ENCODE measurements at places on chromosomes 5 and 9.

DNA sequence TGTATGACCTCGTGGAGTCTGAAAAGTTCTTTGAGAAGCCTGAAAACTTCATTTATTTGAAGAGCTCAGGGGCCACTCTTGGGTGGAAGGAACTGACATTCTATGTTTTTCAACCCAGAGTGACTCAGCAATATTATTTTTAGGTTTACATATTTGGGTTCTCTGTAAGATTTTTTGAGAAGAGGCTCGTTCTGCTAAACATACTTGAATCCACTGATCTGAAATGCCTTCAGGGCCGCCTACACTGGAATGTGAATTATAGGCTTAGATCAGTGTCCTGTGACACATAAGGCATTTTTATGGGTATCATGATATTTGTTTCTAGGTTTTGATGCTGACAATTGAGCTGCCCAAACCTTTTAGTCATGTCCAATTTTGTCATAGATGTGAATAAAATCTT lies 86.2 kb downstream of the PSAT1 start:
- no peak for DNase-seq

DNA sequence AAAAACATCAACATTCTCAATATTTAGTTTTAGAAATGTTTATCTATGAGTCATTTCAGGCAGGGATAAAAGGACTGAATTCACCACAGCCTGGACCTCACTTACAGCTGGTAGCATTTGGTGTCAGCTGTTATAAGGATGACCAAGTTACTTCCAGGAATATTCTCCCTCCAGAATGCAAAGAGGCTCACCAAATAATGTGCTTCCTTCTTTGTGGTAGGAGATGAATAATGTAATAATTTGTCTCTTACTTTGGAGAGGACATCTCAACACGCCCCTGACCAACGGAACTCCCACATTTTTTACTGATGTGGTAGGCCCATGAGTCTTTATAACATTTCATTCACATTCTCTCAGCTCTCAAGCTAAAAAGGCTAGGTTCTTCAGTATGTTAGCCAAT lies 825.9 kb upstream of the GRAMD2B start:
- DNase-seq = peak; percentile 68

DNA sequence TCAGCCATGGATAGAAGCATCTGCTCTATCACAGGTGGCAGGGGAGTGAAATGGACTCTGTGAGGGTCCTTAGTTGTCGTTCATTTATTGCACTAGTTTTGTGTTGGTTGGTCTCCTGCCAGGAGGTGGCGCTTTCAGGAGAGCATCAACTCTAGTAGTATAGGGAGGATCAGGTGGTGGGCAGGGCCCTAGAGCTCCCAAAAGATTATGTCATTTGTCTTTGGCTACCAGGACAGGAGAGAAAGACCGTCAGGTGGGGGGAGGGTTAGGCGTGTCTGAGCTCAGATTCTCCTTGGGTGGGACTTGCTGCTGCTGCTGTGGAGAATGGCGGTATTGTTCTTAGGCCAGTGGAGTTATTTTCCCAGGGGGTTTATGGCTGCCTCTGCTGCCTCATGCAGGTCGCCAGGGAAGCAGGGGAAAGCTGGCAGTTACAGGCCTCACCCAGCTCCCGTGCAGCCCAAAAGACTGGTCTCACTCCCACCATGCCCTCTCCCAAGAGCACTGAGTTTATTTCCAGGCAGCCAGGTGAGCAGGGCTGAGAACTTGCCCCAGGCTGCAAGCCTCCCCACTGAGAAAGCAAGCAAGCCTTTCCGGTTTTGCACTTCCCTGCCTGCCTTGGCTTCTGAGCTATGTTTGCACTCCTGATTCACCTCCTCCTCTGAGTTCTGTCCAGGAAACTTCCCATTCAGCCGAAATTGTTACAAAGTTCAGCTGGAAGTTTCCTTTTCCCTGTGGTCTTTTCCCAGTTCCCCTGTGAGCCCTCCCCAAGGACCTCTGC lies 317.3 kb downstream of the TAF11L14 start:
- DNase-seq = no peak

- no peak for DNase-seq
Measured at GRCh38 chr5:149518620-149519019, 32.6 kb downstream of the CSNK1A1 start.

- no peak for DNase-seq
Measured at GRCh38 chr9:90640361-90640760, 2.3 kb downstream of the DIRAS2 start.

DNA sequence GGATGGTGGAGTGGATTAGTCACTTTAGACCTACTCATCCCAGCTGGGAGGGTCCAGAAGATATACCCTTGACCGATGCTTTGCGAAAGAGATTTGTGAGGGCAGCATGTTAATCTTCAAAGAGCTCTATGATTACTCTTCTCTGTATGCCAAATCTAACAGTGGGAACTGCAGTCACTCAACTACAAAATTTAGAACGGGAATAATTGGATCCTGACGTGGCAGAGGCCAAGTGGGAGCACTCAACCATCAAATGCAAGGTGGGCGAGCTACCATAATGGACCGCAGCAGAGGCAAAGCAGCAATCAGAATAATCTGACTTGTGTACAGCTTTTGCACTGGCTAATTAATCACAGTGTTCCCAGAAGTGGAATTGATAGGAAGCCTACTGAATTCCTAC lies 20.4 kb downstream of the NSA2 start:
- DNase-seq = no peak

GRCh38 chr5:167217097-167217743 lies 1074.2 kb upstream of the WWC1 start:
- no peak for DNase-seq

DNA sequence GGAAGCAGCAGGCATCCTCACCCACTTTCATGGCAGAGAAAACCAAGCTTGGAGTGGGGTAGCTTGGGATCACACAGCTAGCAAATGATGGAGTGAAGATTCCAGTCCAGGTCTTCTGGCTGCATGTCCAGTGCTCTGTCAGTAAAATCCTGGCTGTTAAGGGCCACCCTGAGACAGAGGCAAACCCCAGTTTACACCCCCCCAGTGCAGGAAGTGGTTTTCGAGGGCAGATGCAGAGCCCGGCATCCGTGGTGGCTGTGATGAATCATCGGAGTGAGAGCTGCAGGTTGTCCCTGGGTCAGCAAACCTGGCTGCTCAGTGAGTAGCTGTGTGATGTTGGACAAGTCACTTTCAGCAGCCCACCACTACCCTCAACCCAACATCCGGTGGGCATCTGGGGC lies 115.4 kb downstream of the RGS3 start:
- peak; percentile 92 for DNase-seq

GRCh38 chr5:59058969-59059687 lies 476.3 kb downstream of the RAB3C start:
- no peak for DNase-seq

- no peak for DNase-seq
Measured at GRCh38 chr5:18828351-18828750, 1159.6 kb downstream of the CDH18 start.

- peak; percentile 70 for DNase-seq
Measured at GRCh38 chr5:74107899-74108298, 481.9 kb downstream of the ARHGEF28 start.

- DNase-seq = no peak
Measured at GRCh38 chr5:82387001-82387818, 109.1 kb upstream of the RPS23 start.

GRCh38 chr9:128045831-128046230 lies 21.3 kb downstream of the NAIF1 start:
- DNase-seq = peak; percentile 11

DNA sequence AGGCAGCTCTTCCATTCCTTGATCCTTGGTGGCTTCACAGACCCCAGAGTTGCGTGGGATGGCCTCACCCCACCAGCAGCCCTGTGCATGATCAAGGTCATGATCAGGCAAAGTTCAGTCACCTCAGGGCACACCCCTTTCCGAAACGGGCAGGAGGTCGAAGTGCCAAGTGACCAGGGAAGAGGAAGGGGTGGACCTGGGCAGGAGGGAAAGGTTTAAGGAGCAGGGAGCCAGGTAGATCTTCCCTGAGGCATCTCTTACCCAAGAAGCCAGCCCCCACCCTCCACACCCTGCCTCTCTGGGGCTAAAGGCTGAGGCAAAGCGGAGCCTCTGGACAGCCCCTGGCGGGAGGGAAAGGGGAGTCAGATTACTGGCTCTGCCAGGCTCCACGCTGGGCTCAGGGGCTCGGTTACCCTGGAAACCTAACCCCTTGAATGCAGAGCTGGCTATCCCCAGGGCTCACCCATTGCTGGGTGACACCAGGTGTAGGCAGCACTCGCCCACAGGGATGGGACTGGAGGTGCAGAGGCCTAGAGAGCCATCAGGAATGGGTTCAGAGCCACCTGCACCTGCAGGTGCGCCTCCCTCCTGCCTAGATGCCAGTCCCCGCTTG lies 3.6 kb downstream of the MGAT4B start:
- no peak for DNase-seq

GRCh38 chr5:124132843-124133242 lies 613.6 kb downstream of the ZNF608 start:
- no peak for DNase-seq

- DNase-seq = no peak
Measured at GRCh38 chr9:27353474-27354229, 56.7 kb upstream of the EQTN start.

DNA sequence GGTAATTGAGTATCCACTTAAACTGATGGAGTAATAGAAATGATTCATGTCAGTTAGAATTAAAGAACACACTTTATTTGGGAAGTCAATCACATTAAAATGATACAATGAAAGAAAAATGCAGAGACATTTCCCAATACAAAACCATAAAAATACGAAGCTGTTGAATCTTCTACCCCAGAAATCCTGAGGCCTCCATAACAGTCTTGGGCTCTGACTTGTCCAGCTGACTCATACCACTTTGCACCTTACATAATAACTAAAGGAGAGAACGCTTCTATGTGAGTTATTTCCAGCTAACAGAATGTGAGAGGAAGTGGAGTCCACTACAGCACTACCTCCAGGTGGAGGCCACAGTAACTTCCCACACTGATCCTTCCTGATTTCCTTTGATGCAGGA lies 305.0 kb downstream of the MRPS30 start:
- no peak for DNase-seq

- no peak for DNase-seq
Measured at GRCh38 chr9:1253064-1253979, 203.2 kb downstream of the DMRT2 start.

DNA sequence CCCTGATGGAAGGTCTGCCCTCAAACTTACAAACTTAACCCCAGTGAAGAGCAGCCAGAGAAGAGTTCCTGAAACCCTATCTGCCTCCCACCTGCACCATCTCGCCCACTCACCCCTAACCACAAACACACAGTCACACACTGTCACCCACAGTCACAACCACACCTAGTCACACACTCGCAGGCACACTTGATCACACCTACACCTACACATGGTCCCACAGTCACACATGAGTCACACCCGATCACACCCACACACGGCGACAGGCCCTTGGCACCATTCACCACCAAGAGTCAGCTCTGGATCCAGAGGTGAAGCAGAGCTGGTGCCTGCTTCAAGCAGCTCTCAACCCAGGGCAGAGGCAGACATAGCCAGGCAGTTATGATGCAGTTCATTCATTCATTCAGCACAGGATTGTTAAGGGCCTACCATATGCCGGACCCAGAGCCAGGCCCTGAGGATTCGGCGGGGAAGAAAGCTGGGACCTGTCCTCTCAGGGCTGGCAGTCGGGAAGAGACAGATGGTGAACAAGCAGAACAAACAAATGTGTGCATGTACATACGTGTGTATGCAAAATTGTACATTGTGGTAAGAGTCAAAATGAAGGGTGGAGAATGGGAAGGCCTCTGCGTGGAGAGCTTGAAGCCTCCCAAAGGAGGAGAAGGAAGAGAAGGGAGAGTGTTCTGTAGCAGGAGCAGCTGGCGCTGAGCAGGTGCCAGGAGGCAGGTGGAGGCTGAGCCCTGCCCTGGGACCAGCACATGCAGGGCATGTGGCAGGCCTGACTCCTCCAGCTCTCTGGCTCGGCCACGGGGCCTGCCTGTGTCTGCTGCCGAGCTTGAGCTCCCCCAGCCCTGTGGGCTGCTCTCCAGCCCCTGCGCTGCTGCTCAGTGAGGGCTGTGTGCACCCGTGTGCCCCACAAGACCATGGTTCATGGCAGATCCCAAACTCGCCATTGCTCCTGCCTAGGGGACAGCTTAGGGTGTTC lies 6.4 kb downstream of the TSPAN17 start:
- DNase-seq = no peak

DNA sequence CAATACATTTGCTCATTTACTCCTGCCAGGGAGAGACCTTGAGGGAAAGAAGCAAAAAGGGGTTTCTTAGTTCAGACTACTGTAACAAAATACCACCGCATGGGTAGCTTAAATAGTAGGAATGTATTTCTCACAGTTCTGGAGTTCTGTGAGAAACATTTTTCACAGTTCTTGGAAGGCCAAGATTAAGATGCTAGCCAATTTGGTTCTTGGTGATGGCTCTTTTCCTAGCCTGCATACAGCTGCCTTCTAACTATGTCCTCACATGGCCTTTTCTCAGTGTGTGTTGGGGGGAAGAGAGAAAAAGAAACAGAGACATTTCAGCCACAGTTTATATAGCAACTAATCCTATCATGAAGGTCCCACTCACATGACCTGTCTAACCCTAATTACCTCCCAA lies 1644.7 kb upstream of the C9orf72 start:
- no peak for DNase-seq

GRCh38 chr9:78542491-78543181 lies 245.7 kb downstream of the PSAT1 start:
- DNase-seq = no peak

- peak; percentile 64 for DNase-seq
Measured at GRCh38 chr9:116238225-116238624, 84.6 kb downstream of the PAPPA start.

- no peak for DNase-seq
Measured at GRCh38 chr5:107464876-107465275, 205.9 kb downstream of the EFNA5 start.

DNA sequence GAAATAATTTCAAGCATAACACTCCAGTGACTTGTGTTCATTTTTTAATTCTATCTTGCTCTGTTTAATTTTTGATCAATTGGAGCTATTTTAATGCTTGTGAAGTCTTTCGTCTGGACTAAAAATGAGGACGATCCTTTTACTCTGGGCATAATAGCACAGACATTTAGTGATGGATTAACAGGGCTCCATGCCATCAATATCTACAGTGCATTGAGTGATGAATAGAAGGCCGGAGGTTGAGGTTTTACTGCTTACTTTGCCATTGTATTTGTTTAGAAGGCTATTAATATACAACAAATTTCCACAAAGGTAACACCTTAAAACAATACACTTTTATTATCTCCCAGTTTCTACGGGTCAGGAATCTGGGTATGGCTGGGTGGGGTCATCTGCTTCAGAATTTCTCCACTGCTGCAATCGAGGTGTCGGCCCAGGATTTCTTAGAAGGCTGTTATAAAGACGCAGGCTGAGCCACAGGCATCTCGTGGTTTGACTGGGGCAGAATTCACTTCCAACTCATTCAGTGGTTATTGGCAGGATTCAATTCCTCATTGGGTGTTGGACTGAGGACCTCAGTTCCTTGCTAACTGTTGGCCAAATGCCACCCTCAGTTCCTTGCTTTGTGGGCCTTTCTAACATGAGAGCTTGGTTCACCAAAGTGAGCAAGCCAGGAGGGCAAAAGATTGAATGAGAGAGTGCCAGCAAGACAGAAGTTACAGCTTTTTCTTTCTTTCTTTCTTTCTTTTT lies 265.4 kb upstream of the VLDLR start:
- DNase-seq = no peak

GRCh38 chr9:109906766-109907382 lies 126.9 kb downstream of the PALM2AKAP2 start:
- DNase-seq = no peak

- no peak for DNase-seq
Measured at GRCh38 chr9:113564498-113565237, 101.1 kb downstream of the RGS3 start.
